HFFc6 (cell line): ENCODE measurements at places on chromosomes 1 and 21. TPM values are rescaled to one million over a fixed set of nuclear protein-coding genes. Genes with fewer than 3 reads are reported as not detected.
A peak's percentile ranks its signal among the peaks of the same experiment; 100 is the strongest.

DNA sequence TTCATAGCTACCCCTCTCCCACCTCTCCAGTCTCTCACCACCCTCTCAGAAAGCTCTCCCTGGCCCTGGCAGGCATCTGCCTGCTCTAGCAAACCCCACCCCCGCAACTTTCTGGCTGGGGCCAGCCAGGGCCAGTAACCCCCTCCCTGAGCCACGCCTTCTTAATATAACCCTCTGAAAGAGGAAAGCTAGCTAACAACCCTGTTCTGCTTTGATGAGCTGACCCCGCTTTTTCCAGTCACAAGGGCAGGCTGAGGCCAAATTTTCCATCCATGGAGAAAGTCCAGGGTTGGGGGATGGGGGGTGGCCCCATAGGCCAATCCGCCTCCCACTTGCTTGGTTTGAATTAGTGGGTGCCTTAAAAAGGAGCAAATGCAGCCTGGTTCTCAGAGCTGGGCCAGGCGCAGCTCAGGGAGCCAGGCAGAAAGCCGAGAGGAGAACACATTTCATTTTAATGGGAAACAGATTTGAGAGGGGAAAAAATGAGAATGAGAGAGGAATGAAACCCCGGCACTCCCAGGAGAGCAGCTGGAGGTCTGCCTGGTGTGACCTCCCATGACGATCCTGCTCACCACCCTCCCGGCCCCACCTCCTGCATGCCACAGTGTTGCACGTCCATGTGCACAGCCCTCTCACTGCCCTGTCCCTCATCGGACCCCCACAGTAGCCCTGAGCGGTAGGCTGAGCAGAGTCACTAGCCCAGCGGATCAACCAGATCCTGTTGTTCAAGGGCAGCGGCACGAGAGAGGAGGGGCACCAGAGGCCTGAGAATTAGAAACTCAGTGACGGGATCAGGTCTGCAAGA, 62.3 kb downstream of the OPTC start:
- DNase-seq = peak; percentile 80

The LENEP gene
- not detected in 3 replicates for total RNA-seq

The TRIM46 gene
- total RNA-seq = 5.4 to 7.4 TPM (median 6.0 TPM) in 3 replicates

The TMCO4 gene
- 18.2 to 29.2 TPM (median 21.6 TPM) in 3 replicates for total RNA-seq

DNA sequence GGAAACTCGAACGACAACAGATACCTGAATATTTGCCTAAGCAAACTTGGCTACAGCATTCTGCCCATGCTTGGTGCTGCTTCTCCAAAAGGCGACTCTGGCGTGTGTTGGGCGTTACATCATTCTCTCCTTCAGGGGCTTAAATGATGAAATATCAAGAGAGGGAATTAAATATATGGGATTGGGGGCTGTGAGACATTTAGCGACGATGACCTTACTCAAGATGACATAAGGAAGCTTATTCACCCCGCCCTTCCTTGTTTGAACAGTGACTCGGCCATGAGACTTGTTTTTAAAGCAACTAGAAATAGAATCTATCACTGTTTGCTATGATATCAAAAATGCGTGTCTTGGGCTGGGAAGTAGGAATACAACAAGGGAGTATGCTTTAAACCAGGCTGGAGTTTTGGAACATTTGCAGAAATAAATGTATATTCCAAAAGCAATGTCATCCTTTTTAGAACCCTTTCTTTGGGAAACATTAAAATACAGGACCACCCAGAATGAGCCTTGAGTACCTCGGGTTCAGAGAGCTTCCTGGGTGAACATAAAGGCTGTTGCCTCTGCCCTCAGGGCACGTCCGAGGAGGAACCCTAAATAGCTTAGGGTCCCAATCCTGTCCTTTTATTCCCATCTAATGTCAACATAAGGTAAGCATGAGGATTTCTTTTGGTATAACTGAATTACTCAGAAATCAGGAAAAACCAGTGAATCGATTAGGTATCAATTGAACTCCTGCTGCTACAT, 123.3 kb upstream of the SLC45A1 start:
- no peak for DNase-seq

GRCh38 chr1:87104945-87105344, 190.5 kb downstream of the HS2ST1 start:
- no peak for DNase-seq

- DNase-seq = no peak
These were observed 72.2 kb downstream of the SNX7 start for GRCh38 chr1:98733782-98734112.

- DNase-seq = no peak
These were observed 1.2 kb upstream of the LELP1 start for GRCh38 chr1:153202006-153202405.

DNA sequence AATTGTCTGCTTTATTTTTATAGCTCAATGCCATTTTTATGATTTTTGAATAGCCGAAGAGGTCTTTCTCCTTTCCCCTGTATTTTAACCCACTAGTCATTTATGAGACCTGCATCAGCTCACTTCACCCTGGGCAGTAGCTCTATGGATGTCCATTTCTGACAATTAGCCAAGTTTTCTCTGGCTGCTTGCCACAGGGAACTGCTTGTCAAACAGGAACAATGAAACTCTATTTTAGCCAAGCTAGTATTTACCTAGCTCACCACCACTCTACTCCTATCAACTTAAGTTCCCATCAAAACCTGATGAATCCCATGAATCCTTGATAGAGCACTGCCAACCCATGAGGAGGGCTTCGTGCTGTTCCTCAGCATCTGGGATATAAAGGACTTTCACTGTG, 406.7 kb downstream of the RWDD3 start:
- DNase-seq = no peak

GRCh38 chr1:8969937-8970336, 24.3 kb downstream of the CA6 start:
- no peak for DNase-seq

GRCh38 chr1:113760102-113761080, 1.1 kb upstream of the PHTF1 start:
- DNase-seq = no peak

GRCh38 chr21:46117586-46118315, 19.8 kb downstream of the COL6A2 start:
- DNase-seq = no peak

- DNase-seq = no peak
These were observed 72.4 kb downstream of the ELAVL4 start for GRCh38 chr1:50181027-50181663.

The NUCKS1 gene
- 151 to 206 TPM (median 160 TPM) in 3 replicates for total RNA-seq

- peak; percentile 70 for DNase-seq
These were observed 28.7 kb downstream of the KCNA3 start for GRCh38 chr1:110645821-110646735.

DNA sequence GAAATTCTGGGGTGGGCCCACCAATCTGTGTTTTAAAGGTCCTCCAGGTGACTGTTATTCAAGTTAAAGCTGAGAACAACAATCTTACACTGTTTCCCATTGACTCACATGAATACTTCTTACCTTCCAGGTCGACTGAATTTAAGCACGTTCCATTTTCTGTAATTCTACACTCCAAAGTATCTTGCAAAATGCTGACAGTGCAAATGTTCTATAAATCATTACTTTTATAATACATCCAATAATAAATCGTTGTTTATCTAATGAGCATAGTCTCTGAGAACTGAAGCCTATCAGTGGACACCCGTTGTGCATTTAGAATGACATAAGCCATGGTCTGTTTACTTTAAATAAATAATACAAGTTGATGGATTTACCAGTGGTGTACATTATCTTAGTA, 75.8 kb upstream of the FMO3 start:
- no peak for DNase-seq

- no peak for DNase-seq
These were observed 133.6 kb downstream of the TGFBR3 start for GRCh38 chr1:91752324-91752723.

DNA sequence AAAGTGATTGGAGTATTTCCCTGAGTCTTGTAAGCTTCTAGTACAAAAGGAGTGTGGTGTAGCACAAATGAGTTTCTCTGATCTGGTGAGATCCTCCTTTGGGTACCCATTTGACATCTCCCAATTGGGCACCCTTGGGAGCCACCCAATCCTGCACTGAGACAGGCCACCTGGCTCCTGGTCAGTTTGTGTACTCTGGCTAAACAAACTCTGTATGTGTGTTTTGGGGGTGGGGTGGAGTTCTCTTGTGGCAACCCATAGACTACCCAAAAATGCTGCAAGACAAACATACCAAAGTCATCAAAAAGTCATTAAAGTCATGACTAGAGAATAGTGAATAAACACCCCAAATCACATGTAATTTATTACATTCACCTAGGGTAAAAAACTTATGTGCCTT, 8.4 kb upstream of the HIVEP3 start:
- no peak for DNase-seq

DNA sequence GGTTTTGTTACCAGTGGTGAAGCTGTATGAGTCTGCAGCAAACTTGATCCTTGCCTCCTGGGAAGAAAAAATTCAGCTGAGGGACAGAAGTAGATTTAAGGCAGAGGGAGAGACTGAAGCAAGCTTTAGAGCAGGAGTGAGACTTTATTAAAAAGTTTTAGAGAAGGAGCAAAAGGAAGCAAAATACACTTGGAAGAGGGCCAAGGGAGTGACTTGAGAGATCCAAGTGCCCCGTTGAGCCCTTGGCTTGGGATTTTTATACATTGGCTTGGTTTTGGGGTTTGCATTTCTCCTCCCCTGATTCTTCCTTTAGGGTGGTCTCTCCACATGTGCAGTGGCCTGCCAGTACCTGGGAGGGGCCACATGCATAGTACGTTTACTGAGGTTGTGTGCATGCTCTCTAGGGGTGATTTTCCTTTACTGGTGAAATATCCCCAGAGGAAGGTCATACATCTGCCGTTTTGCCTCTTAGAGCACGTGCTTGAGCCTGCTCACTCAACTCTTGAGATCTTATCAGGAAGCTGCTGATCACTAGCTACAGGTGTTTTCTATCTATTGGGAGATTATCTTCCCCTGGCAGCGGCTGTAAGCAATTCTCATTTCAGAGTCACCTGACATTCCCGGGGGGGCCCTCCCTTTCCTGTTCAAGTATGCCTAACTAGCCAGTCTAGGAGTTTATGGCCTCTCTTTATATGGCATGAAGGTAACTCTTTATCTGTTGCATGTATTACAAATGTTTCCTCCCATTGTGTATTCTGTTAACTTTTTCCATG, 20.3 kb downstream of the FASLG start:
- DNase-seq = no peak

The NOTCH2NLA gene
- 33.7 and 35.5 TPM in 2 replicates for total RNA-seq

The OR2T11 gene
- total RNA-seq = not detected in 3 replicates

DNA sequence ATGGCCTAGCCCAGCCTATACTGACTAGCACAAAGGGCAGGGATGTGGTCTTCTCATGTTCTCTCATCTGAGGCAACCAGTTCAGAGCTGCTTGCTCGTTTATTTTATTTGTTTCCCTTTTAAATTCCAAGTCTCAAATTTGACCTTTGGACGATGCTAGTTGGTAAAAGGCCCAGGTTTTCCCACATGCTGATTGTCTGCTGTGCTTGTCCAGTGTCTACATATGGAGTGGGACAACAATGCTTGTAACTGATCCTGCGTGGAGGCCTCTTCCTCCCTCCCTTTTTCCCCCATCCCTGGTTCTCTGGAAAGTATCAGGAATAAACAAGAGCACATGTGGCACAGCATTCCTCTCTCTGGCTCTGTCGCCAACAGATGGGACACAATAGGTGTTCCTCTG, 34.0 kb upstream of the BEND5 start:
- no peak for DNase-seq

The SETSIP gene
- not detected in 3 replicates for total RNA-seq

DNA sequence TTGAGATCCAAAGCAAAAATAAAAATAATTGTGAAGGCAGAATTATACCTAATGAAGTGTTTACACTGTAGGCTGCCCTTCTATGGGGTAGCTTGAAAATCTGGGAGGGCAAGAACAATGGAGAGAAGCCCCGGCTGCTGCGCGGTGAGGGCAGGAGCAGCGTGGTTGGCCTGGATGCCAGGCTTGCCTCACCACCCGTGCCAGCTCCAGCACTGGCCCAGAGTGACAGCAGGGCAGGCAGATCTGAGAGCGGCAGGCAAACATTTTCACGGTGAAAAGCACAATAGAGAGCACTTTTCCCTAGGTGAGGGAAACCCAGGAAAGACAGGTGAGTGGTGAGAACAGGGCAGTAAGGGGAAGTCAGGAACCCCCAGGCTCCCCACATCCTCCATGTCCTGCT, 1.4 kb downstream of the PROK1 start:
- no peak for DNase-seq

DNA sequence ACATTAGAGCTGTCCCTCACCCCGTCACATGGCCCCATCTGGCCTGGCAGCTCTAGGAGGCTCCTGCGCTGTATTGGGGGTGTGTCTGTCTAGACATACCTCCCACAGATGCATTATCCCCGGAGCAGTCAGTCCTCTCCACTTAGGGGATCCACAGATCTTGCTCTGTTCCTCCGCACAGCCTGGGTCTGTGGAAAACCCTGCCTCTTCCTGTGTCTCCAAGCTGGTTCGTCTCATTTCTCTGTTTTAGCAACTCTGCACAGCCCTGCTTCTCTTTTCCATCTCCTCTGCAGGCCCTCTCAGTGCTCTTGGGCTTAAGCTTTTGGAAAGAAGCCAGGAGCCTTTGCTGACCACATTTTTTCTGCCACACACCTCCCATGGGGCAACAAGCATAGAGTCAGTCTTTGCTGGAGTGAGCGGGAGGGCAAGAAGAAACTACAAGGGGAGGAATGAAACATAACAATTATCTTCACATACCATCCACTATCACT, 241.5 kb downstream of the FOXD2 start:
- DNase-seq = no peak

- DNase-seq = no peak
These were observed 11.2 kb upstream of the KLHDC7A start for GRCh38 chr1:18469514-18469913.

The EMC1 gene
- 86.8 and 92.6 TPM in 2 replicates for total RNA-seq

DNA sequence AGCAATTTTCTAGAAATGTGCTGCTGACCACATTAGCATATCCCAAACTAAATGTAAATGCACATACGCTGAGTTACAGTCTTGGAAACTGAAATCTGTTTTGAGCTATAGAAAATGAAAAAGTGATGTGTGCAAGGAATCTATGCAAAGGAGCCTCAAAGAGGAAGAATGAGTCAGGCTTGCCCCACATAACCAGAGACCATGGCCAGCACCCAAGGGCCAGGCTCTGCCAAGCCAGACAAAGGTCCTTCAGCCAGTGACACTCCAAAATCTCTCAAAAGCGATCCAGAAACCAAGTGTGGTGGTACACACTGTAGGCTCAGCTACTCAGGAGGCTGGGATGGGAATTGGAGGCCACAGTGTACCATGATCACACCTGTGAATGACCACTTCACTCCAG, 195.2 kb downstream of the TOMM20 start:
- peak; percentile 60 for DNase-seq

The SUSD4 gene
- total RNA-seq = 0.35 to 0.92 TPM (median 0.78 TPM) in 3 replicates

The RGS2 gene
- total RNA-seq = 3.9 to 5.8 TPM (median 4.3 TPM) in 3 replicates

DNA sequence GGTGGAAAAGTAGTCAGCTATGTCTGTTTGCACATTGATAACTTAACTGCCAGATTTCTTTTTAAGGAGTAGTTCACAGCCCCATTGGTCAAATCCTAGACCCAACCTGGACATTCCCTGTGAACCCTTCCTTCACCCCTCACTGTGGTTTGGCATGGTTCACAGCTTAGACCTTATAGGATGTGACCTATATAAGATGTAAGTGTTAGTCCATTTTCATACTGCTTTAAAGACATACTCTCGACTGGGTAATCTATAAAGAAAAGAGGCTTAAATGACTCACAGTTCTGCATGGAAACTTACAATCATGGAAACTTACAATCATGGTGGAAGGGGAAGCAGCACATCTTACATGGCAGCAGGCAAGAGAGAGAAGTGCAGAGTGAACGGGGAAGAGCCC, 1066.2 kb downstream of the TTLL7 start:
- no peak for DNase-seq

- DNase-seq = no peak
These were observed 113.8 kb downstream of the CASZ1 start for GRCh38 chr1:10682449-10683309.
